ENCODE measurements at places on chromosomes 5 and 9. TPM values are rescaled to one million over a fixed set of nuclear protein-coding genes. Genes with fewer than 3 reads are reported as not detected.

DNA sequence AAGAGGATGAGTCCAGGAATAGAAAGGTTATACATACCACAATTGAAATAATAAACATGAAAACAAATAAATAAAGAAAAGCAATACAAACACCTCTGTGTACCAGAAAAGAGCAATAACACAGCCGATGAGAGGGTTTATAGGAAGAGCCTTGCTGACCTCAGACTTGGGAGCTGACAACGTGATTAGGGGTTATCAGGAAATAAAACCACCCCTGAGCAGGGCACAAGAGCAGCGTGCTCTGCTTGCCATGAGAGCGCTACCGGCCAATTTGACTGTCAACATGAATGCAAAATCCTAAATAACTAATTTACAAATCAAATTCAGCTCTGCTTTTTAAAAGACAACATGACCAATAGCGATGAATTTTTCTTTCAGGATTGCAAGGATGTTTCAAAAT lies 2.6 kb upstream of the FREM1 start:
- no peak for DNase-seq

Gene EGFLAM
- total RNA-seq, result 0.08 TPM

Gene C9orf153
- total RNA-seq, result 0.45 TPM

- DNase-seq, result no peak
These were observed 13.5 kb downstream of the ISL1 start for GRCh38 chr5:51396797-51397196.

Gene TEX48
- total RNA-seq, result not detected

- DNase-seq, result no peak
These were observed 21.0 kb upstream of the SLC2A6 start for GRCh38 chr9:133499892-133500270.

DNA sequence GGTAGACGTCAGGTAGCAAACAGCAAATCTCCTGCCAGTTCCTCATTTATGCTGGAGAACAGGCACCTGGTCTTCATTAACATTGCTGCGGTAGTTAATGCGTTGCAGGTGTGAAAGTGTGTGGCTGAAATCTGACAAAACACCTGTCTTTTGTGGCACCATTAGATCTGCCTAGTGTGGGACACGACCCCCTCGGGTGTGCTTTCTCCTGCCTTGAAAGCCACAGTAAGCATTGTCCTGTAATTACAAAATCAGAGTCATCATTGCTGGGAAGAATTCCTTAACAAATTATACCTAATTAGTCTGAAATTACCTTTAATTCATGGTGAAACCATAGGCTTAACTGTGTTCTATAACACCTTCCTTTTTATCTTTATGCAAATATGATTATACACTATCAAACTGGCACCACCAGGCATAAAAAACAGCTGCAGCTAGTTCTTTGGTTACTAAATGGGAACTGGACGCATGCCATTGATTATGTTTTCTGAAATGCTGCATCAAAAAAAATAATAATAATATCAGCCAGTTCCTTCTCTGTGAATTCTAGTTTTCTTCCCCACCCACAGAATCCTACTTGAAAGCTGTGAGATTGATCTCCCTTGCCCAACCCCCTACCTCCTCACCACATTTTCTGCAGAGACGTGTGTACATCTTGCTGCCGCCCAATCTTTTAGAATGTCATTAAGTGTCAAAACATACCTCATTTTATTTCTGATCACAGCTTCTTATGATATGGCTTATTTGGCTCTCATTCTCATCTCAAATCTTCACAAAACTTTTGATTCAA lies 374.0 kb downstream of the NFIB start:
- DNase-seq, result no peak

- DNase-seq, result no peak
These were observed 422.4 kb downstream of the CCDC171 start for GRCh38 chr9:15975101-15975778.

DNA sequence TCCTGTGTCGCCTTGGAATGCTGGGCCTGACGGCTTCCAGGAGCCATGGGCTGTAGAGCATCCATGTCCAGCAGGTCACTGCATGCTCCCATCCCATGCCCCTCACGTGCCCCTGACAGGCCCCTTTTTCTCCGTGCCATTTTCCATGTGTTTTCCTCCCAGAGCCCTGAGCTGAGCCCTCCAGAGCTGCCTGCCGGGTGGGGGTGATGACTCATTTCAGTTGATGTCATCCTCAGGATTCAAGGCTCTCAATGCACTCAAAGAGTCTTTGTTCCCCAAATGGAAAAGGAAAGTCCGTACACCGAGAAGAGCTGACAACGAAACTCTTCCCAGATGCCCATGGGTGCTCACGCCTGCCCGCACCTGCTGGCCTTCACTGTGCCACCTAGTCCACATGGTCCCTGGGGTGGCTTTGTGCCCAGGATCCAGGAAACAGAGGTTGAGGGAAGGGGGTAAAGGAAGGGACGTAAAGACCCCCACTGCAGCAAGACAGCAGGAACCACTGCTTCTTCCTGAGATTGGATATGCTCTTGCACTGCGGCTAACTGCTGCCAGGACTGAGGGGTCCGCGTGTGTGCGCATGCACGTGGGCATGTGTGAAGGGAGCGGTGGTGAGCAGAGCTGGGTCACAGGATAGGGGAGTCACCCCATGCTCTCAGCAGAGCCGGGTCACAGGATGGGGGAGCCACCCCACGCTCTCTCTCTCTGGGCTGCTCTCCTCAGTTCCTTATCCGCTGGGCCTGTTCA lies 27.6 kb downstream of the COL15A1 start:
- peak; percentile 62 for DNase-seq

Gene RLN2
- not detected for total RNA-seq

GRCh38 chr9:91273853-91274552 lies 87.7 kb downstream of the AUH start:
- peak; percentile 45 for DNase-seq

DNA sequence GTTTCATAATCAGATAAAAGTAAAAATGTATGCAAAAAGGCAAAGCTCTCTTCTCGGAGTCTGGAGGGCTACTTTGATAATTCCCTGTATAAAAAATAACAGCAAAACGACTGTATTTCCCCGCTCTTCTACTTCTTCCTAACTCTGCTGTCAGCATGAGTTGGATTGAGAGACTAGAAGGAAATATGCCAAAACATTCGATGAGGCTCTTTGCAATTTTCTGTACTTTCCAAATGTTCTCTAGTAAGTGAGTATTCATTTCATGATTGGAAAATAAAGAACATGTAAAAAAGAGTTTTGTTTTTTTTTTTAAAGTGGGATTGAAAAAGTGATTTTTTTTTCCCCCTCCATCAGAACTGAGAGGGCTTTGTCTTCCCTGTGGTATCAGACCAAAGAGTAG lies 677.5 kb downstream of the ACTL7B start:
- no peak for DNase-seq

DNA sequence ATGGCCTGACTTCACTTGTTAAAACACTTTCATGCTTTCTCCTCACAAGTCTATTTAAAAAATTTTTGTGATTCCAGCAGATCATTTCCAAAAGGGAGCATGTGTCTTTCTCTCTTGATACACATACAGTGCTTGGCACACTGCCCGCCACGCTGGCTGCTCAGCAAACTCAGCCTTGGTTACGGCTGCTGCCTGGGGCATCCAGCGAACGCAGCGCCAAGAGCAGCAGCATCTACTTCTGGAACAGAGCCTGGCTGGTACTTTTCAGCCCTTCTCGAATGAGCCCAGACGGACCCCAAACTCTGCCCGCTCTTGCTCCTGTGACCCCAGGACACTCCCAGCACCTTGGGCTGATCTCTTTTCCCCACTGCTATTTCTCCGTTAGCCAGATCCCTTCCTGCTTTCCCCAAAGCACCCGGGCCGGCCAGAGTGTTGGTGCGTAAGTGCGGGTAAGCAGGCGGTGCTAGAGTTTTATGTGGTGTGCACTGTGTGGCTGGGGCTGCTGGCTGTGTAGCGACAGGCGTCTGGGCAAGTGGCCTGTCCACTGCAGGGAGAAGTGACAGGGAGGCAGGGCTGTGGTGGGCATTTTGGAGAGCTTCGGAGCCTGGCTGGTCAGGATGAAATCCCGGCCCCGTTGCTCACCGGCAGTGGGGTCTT lies 73.2 kb downstream of the SH3PXD2B start:
- peak; percentile 46 for DNase-seq

DNA sequence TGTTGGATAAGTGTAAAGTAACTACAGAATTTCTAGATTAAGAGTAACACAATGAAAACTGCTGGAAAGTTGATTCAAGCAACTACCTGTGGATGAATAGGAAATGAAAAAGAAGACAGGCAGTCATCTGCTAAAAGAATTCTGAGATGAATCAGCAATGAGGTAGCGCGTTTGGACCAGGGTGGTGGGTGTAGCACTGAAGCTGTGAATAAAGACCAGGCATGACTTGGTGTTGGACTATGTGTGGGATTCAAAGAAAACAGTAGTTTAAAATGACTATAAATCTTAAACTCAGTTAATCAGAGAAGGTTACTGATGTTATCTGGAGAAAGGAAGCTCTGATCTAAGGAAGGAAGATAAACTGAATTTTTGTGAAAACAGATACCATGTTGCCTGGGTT lies 159.8 kb downstream of the FBN2 start:
- no peak for DNase-seq

Gene SIGMAR1
- 97.8 TPM for total RNA-seq

- DNase-seq, result no peak
These were observed 220.4 kb upstream of the CD180 start for GRCh38 chr5:67416986-67417385.

- DNase-seq, result peak; percentile 49
These were observed 75.9 kb upstream of the HTR4 start for GRCh38 chr5:148730270-148730669.

GRCh38 chr9:4341554-4341953 lies 41.7 kb upstream of the GLIS3 start:
- DNase-seq, result no peak

Gene PCDH12
- total RNA-seq, result 0.16 TPM

DNA sequence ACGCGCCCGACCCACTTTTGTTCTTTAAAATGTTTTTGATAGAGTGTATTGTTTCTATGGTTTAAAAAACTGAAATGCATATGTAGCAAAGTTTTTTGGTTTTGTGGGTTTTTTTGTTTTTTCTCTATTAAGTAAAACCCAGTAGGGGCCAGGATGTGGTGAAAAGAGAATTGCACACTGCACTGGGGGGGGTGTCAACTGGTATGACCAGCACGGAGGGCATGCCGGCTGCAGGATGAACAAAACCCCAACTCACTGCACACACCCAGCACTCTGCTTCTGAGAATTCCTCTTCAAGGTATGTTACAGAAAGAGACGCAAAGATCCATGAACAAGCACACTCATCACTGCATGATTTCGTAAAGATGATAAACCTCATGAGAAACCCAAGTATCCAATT lies 75.0 kb downstream of the STK10 start:
- no peak for DNase-seq

DNA sequence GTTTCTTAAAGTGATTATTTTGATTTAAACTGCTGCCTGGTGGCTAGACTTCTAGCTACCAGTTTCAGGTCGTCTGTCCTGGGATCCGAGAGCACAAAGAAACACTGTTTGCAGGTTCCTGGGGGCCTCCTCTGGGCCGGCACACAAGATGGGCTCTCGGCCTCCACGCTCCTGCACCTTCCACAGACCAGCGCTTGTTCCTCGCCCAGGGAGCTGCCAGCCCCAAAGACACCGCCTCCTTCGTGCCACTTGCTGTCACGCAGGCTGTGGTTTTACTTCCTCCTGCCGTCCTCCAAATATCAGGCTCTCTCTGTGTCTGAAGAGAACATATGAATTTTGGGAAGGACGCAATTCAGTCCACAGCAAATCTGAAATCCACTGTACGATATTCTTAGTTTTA lies 105.8 kb downstream of the ROR2 start:
- DNase-seq, result no peak

Gene GBGT1
- 0.98 TPM for total RNA-seq

Gene PLCXD3
- total RNA-seq, result 13.0 TPM

Gene ARID3C
- total RNA-seq, result 0.74 TPM

Gene C5orf46
- not detected for total RNA-seq

DNA sequence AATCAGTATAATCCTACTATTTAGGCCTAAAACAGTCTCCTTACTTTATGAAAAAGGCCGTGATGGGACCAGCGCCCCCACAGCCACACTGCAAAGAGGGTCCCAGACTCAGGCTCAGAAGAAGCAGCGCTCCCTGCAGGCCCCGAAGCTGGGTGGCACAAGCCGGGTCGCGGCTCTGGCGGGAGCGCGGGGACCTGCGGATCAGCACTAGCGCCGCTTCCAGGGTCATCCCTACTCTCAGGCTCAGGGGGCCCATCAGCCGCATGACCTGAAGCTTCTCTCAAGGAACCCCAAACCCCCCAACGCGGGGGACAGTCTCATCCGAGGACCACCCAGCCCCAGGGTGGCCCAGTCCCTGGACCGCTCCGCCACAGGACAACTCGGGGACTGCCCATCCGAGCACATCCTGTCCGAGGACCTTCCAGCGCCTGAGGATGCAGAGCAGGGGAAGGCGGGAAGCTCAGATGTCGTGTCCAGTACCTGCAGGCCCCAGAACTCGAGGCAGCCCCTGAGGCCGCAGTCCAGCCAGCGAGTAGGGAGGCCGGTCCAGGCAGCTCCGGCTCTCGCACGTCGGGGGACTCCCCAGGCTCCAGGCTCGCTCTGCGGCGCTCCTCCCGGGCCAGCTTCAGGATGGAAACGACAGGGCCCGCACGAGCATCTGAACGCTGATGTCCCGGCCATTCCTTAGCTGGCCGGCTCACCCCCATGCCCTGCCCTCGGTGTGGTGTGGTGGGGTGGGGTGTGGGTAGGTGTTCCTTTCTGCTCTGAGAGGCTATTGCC lies 32.4 kb upstream of the CDK20 start:
- no peak for DNase-seq

DNA sequence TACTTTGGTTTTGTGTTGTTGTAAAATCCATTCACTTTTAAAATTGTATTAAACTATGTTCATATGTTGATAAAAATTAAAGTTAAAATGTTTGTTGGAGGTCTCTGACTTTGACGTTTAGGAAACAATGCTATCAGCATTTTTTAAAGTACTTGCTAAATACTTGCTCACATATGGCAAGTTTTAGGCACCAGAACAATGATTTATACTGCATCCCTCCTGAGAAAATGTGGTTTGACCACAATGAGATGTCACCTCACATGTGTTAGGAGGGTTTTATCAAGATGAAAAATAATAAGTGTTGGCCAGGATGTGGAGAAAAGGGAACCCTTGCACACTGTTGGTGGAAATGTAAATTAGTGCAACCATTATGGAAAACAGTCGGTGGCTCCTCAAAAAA lies 180.8 kb downstream of the HSD17B3 start:
- DNase-seq, result no peak

- DNase-seq, result no peak
These were observed 747.3 kb upstream of the C9orf72 start for GRCh38 chr9:28320616-28321015.

- peak; percentile 35 for DNase-seq
These were observed 191.0 kb downstream of the TARS1 start for GRCh38 chr5:33631786-33632185.

- no peak for DNase-seq
These were observed 40.5 kb upstream of the RPL26L1 start for GRCh38 chr5:172918421-172919371.

- DNase-seq, result peak; percentile 81
These were observed 31.3 kb upstream of the LARP1 start for GRCh38 chr5:154723740-154724505.

GRCh38 chr5:157479612-157480510 lies 19.8 kb downstream of the NIPAL4 start:
- no peak for DNase-seq

GRCh38 chr5:23411994-23412393 lies 95.4 kb upstream of the PRDM9 start:
- DNase-seq, result no peak

Gene DBH
- total RNA-seq, result not detected

Gene ZNF367
- total RNA-seq, result 0.33 TPM

- peak; percentile 91 for DNase-seq
These were observed 236.9 kb downstream of the SAXO1 start for GRCh38 chr9:18795947-18796671.

- DNase-seq, result peak; percentile 67
These were observed 40.5 kb upstream of the LPCAT1 start for GRCh38 chr5:1564182-1564748.
